ENCODE measurements at places on chromosomes 1 and 21. TPM values are rescaled to one million over a fixed set of nuclear protein-coding genes. Genes with fewer than 3 reads are reported as not detected.
A peak's percentile ranks its signal among the peaks of the same experiment; 100 is the strongest.

DNA sequence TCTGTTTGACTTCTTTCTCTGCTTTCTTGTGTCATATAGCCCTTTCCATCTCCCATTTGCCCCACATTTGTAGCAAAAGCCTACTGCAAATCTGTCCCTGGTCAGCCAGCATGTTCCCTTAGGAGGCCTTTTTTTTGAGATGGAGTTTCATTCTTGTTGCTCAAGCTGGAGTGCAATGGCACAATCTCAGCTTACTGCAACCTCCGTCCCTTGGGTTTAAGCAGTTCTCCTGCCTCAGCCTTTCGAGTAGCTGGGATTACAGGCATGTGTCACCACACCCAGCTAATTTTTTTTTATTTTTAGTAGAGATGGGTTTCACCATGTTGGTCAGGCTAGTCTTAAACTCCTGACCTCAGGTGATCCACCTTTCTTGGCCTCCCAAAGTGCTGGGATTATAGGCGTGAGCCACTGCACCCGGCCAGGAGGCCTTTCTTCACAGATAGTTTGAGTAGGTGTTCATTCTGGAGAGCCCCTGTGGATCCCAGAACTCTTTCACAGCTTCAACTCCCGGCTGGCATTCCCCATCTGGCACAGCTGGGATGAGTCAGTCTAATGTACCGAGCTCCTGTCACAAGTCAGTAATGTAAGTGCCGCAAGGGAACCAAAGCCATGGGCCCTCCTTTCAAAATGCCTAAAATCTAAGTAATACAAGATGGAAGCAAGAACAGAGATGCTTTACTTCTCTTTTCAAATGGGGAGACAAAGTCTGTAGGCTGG, 9.4 kb upstream of the NHLH1 start:
- H3K4me1 ChIP-seq: peaks cover 23% of the 10 kb centered on the region
- H3K27me3 ChIP-seq: no peaks in the 10 kb centered on the region
- H3K36me3 ChIP-seq: peaks cover 75% of the 10 kb centered on the region
- DNase-seq: no peak

DNA sequence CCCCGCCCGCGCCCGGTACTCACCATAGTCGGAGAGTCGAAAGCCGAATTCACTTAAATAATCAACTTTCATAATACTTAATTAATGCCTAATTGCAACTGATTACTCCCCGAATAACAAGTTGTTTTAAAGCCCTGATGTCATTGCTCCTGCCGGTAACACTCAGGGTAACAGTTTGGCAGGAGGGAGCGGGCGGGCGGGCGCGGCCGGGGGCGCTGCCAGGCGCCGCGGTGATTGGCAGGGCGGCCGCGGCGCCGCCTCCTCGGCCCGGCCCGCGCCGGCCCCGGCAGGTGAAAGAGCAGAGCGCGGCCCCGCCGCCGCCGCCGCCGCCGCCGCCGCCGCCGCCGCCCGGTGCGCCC, 102.2 kb downstream of the CASZ1 start:
- peaks cover 10% of the 10 kb centered on the region for H3K27me3 ChIP-seq
- H3K4me1 ChIP-seq: peaks cover 43% of the 10 kb centered on the region
- peaks cover 7% of the 10 kb centered on the region for H3K36me3 ChIP-seq
- peak overlapping the region; percentile 55 for H3K27ac ChIP-seq
- H3K4me3 ChIP-seq: peak overlapping the region; percentile 51

DNA sequence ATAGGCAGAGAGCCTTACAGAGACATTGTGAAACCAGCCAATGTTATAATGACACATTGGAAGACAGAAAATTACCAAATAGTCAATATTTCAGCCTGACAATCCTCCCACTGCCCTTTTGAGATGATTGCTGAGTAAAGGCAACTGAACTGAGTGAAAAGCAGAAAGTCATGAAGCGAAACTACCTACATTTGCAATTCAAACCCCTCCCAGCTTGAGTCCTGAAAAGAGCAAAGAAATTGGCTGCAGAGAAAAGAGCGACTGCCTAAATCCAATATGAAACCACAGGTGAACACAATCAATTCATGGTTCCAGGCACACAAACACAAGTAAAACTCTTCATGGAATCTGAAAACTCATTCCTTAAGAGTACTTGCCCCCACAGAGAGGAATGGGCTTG, 143.4 kb upstream of the CHRM3 start:
- no peak for DNase-seq
- H3K27ac ChIP-seq: no peak overlapping the region
- no peaks in the 10 kb centered on the region for H3K36me3 ChIP-seq
- no peaks in the 10 kb centered on the region for H3K4me1 ChIP-seq
- no peak overlapping the region for H3K4me3 ChIP-seq

DNA sequence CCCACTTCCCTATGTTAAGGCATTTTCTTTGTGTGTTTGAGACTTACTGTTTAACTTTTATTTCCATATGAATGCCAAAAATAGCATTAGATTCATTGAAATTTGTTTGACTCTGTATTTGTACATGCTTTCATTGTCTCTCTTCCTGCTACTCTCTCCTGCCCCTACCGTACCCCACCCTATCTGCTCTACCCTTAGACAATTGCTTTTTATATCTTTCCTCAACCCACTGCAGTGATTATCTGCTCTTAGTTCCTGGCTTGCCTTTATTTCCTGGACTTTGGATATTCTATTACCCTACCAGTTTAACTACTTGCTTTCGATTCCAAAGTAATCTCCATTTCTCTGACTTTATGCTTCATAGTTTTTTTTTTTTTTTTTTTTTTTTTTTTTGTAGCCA, 10.5 kb downstream of the RAVER2 start:
- no peak for DNase-seq
- no peak overlapping the region for H3K4me3 ChIP-seq
- H3K27me3 ChIP-seq: no peaks in the 10 kb centered on the region

DNA sequence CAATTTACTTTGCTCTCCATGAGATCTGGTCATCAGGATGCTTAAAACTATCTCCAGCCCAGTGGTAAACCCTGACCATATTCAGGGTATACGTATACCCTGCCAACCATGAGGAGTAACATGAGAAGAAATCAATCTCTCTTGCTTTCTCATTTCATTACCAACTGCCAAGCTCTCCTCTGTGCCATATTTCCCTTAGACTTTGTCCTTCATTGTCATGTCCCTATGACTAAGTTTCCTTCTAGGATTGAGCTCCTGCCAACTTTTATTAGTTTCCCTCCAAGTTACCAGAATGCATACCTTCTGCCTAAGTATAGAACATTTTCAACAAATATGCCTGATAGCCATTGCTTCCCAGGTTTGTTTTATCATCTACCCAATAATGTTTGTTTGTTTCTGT, 1113.9 kb upstream of the B3GALT2 start:
- no peak overlapping the region for H3K4me3 ChIP-seq
- no peak for DNase-seq
- no peaks in the 10 kb centered on the region for H3K27me3 ChIP-seq
- H3K36me3 ChIP-seq: no peaks in the 10 kb centered on the region

- no peaks in the 10 kb centered on the region for H3K36me3 ChIP-seq
- no peak for DNase-seq
- no peak overlapping the region for H3K27ac ChIP-seq
- no peaks in the 10 kb centered on the region for H3K4me1 ChIP-seq
- H3K27me3 ChIP-seq: no peaks in the 10 kb centered on the region
These were observed 416.3 kb upstream of the USP24 start for GRCh38 chr1:55631509-55631908.

GRCh38 chr1:112911506-112912220, 44.3 kb downstream of the SLC16A1 start:
- no peaks in the 10 kb centered on the region for H3K27me3 ChIP-seq
- no peaks in the 10 kb centered on the region for H3K4me1 ChIP-seq
- no peak overlapping the region for H3K4me3 ChIP-seq
- H3K27ac ChIP-seq: no peak overlapping the region
- peaks cover 6% of the 10 kb centered on the region for H3K36me3 ChIP-seq
- no peak for DNase-seq

DNA sequence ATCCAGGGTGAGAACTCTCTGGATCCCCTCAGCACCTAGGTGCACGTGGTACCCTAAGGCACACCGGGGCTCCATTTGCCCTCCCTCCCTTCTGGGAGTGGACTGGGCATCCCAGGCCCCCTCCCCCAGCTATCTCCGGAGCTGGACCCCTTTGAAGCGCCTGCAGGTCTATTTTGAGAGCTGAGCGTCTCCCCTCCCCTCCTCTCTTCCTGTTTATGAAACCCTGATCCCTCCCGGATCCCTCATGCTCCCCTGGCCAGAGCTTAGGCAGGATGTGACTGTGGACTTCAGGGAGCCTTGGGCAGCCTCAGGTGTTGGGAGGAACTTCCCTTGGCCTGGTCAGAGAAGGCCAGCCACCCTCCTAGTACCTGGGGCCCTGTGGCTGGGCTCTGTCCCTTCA, 10.2 kb downstream of the RPS6KA1 start:
- no peaks in the 10 kb centered on the region for H3K27me3 ChIP-seq
- no peak overlapping the region for H3K4me3 ChIP-seq
- DNase-seq: peak; percentile 35
- H3K36me3 ChIP-seq: no peaks in the 10 kb centered on the region
- peak overlapping the region; percentile 42 for H3K27ac ChIP-seq

- no peaks in the 10 kb centered on the region for H3K27me3 ChIP-seq
- DNase-seq: no peak
- no peaks in the 10 kb centered on the region for H3K36me3 ChIP-seq
- H3K4me1 ChIP-seq: no peaks in the 10 kb centered on the region
- H3K27ac ChIP-seq: no peak overlapping the region
These were observed 101.6 kb downstream of the GABPA start for GRCh38 chr21:25836396-25836795.

DNA sequence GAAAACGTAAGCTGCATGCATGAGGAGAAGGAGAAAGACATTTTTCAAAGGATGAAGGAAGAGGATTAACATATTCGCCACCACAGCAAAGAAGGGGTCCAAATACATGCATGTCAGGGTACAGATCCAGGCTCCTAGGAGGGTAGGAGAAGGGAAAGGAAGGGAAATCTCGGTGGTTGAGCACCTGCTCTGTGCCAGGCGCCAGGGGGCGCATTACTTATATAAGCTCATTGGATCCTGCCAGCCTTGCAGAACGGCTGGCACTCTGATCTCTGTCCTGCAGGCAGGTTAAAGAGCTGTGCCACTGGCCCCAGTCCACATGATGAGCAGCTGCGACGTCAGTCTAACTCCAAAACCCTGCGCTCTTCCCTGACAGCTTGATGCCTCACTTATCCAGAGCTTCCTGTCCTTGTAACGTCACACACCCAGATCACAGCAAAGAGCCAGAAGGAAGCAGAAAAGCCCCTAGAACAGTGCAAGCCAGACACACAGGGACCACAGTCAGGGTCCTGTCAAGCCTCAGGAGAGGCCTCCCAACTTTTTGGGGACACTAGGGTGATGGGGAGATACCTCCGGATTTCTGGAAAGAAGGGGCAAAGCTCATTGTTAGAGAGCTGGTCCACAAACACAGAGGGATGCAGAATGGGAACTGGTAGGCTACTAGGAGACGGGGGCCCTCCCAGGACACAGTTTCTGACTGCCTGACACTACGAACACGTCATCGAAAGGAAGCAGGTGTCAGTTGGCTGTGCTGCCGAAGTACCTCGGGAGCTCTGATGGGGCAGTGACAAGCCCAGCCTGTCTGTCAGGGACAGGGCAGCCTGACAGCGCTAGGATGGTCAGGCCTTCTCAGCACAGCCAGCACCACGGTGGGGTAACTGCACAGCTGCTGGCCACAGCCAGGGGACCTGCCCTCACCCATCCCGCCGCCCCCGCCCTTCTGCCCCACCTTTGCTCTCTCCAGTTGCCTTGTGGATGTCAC, 99.1 kb downstream of the BEND5 start:
- H3K4me3 ChIP-seq: no peak overlapping the region
- peaks cover 4% of the 10 kb centered on the region for H3K27me3 ChIP-seq
- no peaks in the 10 kb centered on the region for H3K36me3 ChIP-seq
- no peaks in the 10 kb centered on the region for H3K4me1 ChIP-seq
- no peak overlapping the region for H3K27ac ChIP-seq

GRCh38 chr1:182050481-182051448, 10.7 kb downstream of the ZNF648 start:
- no peaks in the 10 kb centered on the region for H3K36me3 ChIP-seq
- H3K27me3 ChIP-seq: peaks cover 1% of the 10 kb centered on the region
- H3K27ac ChIP-seq: no peak overlapping the region
- no peaks in the 10 kb centered on the region for H3K4me1 ChIP-seq
- H3K4me3 ChIP-seq: no peak overlapping the region

DNA sequence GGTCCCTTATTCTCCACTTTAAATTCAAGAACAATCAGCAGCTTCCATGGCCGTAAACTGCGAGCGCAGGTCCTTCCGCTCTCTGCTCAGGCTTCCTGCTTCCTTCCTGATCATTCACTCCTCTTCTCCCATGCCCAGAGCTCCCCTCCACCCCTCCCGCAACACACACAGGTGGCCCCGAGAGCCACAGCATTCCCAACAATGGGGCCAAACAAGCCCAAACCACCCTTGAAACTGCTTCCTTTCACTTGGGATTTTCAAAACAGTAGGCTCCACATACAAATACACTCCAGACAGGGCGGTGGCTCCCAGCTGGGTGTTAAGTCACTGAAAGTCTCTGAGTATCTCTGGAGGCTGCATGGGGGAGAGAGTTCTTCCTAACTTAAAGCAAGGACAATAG, 11.4 kb downstream of the FAM89A start:
- H3K27ac ChIP-seq: no peak overlapping the region
- no peaks in the 10 kb centered on the region for H3K36me3 ChIP-seq
- peak; percentile 46 for DNase-seq

GRCh38 chr1:74247881-74248528, 12.8 kb downstream of the TNNI3K start:
- H3K36me3 ChIP-seq: no peaks in the 10 kb centered on the region
- no peak overlapping the region for H3K4me3 ChIP-seq
- H3K27me3 ChIP-seq: no peaks in the 10 kb centered on the region
- H3K27ac ChIP-seq: no peak overlapping the region
- H3K4me1 ChIP-seq: no peaks in the 10 kb centered on the region
- DNase-seq: no peak

- H3K4me1 ChIP-seq: peaks cover 17% of the 10 kb centered on the region
- no peak overlapping the region for H3K27ac ChIP-seq
- H3K4me3 ChIP-seq: no peak overlapping the region
These were observed 95.0 kb downstream of the TEX35 start for GRCh38 chr1:178607718-178608408.

DNA sequence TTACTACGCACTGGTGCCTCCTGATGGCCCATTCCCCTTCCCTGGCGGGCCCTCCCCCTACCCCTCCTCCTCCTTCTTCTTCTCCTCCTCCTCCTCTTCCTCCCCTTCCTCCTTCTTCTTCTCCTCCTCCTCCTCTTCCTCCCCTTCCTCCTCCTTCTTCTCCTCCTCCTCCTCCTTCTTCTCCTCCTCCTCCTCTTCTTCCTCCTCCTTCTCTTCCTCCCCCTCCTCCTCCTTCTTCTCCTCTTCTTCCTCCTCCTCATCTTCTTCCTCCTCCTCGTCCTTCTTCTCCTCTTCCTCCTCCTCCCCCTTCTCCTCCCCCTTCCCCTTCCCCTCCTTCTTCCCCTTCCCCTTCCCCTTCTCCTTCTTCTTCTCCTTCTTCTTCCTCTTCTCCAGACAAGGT, 64.7 kb upstream of the COG2 start:
- no peaks in the 10 kb centered on the region for H3K36me3 ChIP-seq
- no peak overlapping the region for H3K27ac ChIP-seq
- H3K4me1 ChIP-seq: peaks cover 3% of the 10 kb centered on the region
- H3K27me3 ChIP-seq: peaks cover 4% of the 10 kb centered on the region
- DNase-seq: no peak
- no peak overlapping the region for H3K4me3 ChIP-seq

PRDX1 gene
- 223 TPM for total RNA-seq

NR1I3 gene
- total RNA-seq: not detected

CCDC185 gene
- total RNA-seq: not detected

ARHGEF10L gene
- total RNA-seq: 14.1 TPM

ZNF697 gene
- 10.1 TPM for total RNA-seq

CD53 gene
- 8.2 TPM for total RNA-seq

SLC1A7 gene
- not detected for total RNA-seq
